ENCODE measurements at places on chromosomes 3 and 15. TPM values are rescaled to one million over a fixed set of nuclear protein-coding genes. Genes with fewer than 3 reads are reported as not detected.

The AHSG gene
- polyA plus RNA-seq = not detected

The EID1 gene
- polyA plus RNA-seq = 191 TPM

The CDHR4 gene
- polyA plus RNA-seq = not detected

The FBXO45 gene
- 3.8 TPM for polyA plus RNA-seq

The TMC3 gene
- polyA plus RNA-seq = not detected

The ALDH1A2 gene
- polyA plus RNA-seq = not detected

The LSAMP gene
- 7.9 TPM for polyA plus RNA-seq

The NEDD4 gene
- 24.6 TPM for polyA plus RNA-seq
